ENCODE measurements at places on chromosomes 6 and 20.

- no peak for DNase-seq
These were observed 8.0 kb downstream of the INSM1 start for GRCh38 chr20:20375862-20376261.

GRCh38 chr20:38062890-38063289 is 29.3 kb downstream of the RPRD1B start:
- no peak for DNase-seq

DNA sequence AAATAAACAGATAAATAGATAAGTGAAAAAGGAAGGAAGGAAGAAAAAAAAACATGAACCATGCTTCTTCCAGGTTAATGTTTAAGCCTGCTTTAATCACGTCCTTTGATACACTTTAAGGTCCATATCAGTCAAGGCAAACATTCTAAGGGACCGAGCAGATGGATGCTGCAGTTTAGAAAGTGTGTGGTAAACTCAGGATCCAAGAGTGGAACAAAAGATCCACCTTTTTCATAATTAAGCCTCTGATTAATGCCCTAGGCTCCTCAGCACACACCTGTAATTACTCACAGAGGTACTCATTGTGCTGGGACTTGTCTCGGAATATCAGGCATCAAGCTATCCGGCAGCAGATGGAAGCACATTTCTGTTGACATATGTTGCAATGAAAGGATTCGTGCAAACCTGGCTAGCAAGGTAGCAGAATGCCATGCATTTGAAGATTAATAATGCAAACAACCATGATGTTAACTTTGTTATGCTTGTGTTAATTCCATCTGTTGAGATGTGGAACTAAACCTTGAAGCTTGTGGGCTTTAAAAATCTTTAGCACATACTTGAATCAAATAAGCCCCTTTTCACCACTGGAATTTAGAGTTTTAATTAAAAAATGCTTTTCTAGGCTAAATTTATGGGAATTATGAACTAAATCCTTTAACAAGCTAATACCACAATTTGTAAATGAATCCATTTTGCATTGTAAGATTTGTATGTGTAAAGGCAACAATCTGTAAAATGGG is 163.7 kb downstream of the RALGAPA2 start:
- DNase-seq: no peak

- DNase-seq: no peak
These were observed 138.4 kb upstream of the RNF24 start for GRCh38 chr20:4153661-4154238.

GRCh38 chr6:154350293-154350692 is 6.3 kb downstream of the IPCEF1 start:
- no peak for DNase-seq

DNA sequence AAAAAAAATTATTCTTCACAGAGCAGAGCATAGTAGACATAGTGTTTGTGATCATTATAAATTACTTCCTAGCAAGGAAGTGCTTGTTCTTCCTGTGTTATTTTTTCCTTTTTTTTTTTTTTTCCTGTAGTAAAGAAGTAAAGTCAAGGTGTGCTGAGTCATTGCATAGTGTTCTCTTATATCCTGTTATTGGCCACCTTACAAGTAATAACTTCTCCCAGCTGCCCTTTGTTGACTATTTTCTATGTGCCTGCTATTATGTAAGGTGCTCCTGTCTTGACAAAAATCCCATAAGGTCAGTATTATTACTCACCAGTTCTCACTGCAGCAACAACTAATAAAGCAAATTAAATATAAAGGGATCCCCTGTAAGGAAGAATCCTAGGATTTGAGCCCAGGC is 195.3 kb downstream of the GJA1 start:
- DNase-seq: no peak

DNA sequence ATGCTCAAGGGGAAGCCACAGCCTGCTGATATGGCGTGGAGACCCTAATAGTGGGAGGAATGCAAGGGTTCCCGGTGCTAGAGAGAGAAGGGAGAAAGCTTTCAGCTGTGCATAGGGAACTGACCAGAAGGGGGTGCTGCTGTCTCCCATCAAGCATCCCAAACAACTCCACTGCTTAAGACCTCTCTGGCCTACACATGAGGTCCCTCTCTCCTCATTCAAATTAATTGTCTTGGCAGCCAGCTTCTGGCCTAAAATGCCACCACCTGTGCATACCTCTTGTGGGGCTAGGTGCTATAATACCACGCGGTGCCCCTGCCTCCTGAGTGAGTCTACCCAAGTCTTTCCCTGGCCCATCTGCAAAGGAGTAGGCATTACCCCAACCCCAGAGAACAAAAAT is 14.5 kb downstream of the ADISSP start:
- DNase-seq: no peak

GRCh38 chr6:390914-391558 is 516 bp upstream of the IRF4 start:
- DNase-seq: no peak

- DNase-seq: no peak
These were observed 35.9 kb upstream of the FAM50B start for GRCh38 chr6:3813150-3813780.

- DNase-seq: no peak
These were observed 112.6 kb downstream of the FRK start for GRCh38 chr6:115947966-115948541.

GRCh38 chr6:142878407-142878806 is 66.6 kb downstream of the HIVEP2 start:
- no peak for DNase-seq

- no peak for DNase-seq
These were observed 18.6 kb downstream of the TAB2 start for GRCh38 chr6:149335924-149336608.

GRCh38 chr6:100704961-100705360 is 176.2 kb downstream of the ASCC3 start:
- no peak for DNase-seq

DNA sequence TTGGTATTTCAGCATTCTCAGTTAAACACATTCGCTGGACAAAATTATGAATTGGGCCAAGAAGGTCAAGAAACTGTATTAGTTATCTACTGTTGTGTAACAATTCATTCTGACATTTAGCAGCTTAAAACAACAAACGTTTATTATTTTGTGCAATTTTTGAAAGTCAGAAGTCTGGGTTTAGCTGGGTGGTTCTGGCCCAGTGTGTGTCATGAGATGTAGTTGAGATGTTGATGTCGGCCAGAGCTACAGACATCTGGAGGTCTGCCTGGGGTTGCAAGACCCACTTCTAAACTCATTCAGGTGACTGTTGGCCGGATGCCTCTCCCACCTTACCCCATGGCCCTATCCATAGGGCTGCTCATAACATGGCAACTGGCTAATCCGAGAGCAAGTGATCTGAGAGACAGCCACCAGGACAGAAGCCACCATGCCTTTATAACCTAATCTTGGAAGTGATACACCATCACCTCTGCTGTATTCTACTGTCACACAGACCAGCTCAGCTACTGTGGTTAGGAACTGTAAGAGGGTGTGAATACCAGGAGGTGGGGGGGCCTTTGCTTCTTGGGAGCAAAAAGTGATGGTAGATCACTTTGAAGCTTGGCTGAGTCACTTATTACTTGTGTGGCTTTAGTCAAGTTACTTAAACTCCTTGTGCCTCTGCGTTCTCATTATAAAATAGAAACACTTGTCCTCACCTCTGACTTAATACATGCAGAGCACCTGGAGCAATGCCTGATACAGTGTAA is 217.0 kb upstream of the MYLIP start:
- DNase-seq: no peak
